Dorsolateral prefrontal cortex (tissue), 122 donors: ENCODE measurements at places on chromosomes 5 and 9.
A peak's percentile ranks its signal among the peaks of the same experiment; 100 is the strongest.

DNA sequence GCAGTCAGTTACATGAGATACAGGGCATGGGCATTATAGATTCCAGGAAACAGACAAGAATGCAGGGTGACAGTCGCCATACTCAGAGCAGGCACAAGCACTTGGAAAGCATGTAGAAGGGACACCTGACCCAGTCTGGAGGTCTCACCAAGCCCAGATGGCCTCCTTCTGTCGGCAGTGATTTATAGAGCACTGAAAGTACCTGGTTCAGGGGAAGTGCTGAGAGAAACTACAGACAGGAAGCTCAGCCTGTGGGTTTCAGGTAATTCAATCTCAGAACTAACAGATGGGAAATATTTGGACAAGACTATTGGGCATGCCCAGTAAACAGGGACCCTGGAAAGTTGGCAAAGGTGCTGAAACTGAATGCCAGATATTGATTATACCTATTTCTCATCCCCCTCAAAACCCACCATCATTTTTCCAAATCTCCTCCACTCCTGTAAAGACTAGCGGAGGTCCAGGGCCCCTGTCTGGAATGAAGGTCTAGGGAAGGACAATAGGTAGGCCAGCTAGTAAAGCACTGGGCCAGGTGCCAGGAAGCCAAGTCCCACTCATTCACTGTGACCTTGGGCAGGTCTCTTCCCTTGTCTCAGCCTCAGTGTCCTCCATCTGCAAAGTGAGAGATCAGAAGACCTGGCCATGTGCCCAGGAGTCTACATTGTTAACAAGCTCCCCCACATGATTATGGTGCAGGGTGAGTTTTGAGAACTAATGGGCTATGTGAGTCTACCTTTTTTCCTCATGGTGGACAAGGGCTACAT, 26.9 kb downstream of the KLHL3 start:
- DNase-seq = no peak

DNA sequence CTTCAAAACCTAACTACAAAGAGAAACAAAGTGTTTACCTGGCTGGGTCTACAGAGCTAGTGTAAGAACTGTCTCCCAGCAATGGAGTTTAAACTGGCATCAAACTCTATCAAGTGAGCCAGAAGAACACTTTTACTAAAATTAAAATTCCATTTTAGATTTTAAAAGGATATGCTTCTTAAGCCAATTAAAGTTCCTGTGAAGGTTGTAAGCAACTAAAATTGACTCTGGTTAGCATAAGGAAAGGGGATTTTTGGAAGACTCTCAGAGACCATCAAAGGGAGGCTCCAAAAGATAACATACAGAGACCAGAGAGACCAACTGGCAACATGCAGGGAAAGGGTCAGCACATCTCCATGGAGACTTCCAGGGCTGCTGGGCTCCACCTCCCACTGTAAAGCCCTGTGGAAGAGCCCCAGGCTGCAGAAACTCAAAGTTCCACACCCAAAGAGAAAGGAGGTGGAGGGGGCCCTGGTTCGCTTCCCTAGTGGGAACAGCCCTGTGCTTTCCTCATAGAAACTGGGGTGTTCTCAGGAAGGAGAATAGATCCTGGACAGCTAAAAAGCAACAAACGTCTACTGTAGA, 91.7 kb downstream of the AUH start:
- DNase-seq = no peak

DNA sequence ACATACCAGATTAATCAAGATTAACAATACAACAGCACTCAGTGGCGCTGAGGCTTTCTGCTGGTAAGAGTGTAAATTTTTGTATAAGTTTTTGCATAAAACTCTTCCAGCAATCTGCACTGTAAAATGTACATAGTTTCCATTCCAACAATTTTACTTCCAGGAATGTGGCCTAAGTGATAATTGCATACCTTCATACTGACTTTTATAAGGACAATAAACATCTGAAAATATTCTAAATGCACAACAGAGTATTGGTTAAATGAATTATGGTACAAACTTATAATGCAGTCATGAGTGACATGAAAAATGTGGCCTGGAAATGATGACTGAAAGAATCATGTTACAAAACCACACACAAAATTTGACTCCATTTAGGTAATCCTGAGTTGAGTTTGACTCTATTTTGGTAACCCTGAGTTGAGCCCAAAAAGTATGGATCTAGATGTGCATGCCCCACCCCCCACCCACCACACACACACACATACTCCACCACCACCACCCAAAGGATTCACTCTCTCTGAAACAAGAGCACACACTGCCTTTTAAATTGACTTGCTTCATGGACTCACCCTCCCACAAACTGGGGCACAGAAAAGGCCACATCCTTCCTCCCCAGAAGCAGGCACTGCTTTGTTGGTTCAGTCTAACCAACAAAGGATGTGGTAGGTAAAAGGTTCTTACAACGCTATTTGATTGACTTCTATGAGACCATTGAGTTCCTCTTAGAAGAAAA, 137.6 kb downstream of the SUSD1 start:
- DNase-seq = no peak

GRCh38 chr9:95264954-95265615, 52.4 kb downstream of the FANCC start:
- no peak for DNase-seq

GRCh38 chr5:60718166-60718892, 18.4 kb upstream of the DEPDC1B start:
- DNase-seq = no peak

DNA sequence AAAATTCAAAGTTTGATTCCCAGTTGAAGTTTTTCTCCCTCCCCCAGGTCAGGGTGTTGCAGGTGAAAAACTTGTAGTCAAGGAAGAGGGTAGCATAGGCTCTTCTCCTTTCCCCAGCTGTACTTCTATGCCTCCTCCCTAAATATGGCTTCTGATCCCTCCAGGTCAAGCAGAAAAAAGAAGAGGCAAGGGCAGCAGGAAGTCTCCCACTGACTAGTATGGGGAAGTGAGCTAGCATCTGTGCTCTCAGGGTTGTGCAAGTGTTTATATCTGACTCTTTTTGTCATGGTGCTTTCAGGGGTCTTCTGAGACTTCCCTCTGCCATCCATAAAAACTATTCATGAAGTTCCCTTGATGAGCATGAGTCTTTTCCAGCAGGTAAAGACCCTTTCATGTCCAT, 76.0 kb downstream of the ATPSCKMT start:
- DNase-seq = no peak

DNA sequence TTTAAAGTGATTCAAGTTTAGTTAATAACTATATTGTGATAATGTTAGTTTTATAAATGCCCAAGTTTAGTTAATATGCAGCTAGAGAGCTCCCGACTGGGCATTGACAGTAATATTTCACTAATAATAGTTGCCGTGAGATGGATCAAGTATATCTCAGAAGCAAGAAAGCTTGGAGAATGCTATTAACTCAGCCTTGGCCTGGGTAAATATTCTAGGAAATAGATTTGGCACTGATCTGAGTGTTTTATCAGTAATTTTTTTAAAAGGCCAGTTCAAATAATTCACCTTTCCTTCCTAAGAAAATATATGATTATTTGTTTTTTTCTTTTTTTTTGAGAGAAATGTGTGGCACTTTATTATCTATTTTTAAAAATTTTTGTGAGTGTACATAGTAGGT, 305.3 kb downstream of the CSNK1G3 start:
- DNase-seq = no peak

DNA sequence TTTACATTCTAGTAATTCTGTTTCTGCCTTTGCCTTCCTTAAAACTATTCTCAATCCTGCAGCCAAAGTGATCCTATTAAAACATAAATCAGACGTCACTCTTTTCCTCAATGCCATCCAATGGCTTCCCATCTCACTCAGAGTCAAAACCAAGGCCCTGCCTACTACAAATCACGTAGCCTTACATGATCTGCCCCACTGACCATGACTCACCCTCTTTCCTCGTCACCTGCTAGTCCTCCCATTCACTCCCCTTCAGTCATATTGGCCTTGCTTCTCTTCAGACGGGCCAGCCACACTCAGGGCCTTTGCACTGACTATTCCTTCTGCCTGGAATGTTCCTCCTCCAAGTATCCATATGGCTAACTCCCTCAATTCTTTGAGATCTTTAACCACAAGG, 39.0 kb upstream of the DMXL1 start:
- no peak for DNase-seq

- DNase-seq = no peak
These were observed 131.1 kb downstream of the ZCCHC7 start for GRCh38 chr9:37251452-37251851.

DNA sequence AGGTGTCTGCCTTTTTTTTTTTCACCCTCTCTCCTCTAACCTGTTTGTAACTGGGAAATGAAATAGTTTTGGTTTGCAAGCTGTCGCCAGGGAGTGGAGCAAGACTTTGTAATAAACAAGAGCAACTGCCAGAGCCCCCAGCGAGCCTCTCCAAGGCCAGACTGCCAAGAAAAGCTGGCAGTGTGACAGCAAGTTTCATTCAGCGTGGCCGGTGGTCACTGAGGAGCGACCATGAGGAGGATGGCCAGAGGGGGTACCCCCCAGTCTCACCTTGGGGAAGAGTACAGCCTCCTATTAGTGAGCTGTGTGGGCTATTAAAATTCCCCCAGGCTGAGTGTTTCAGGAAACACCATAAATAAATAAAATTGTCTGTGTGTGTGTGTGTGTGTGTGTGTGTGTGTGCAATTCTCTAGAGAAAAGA, 49.9 kb downstream of the ZFAND5 start:
- DNase-seq = peak; percentile 36

DNA sequence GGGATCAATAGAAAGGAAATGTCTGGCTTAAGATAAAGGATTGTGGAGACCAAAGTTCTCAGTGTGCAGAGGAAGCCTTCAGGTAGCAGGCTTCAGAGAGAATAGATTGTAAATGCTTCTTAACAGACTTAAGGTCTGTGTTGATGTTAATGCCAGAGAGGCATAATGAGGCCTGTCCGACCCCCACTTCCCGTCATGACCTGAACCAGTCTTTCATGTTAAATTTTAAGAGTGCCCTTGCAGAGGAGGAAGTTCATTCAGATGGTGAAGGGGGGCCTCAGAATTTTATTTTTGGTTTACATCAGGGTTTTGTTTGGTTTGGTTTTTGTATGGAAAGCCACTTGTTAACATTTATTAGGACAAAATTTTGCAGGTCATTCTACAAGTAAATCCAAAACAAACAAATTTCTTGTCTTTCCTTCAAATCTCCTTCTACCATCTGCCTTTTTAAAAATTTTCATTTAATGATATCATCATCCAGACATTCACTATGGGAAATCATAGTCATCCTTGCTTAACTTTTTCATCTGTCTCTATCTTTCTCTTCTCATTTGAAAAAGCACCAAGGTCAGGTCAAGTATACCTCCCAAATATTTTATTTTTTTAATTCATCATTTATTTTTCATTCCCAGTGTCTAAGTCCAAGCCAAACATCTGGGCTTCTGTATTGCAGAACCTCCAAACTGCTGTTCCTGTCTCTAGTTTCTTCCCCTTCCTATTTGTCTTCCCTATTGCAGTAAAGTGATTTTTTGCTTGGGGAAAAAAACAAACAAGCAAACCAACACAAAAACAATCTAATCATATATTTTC, 6.9 kb upstream of the ABCA1 start:
- DNase-seq = no peak

DNA sequence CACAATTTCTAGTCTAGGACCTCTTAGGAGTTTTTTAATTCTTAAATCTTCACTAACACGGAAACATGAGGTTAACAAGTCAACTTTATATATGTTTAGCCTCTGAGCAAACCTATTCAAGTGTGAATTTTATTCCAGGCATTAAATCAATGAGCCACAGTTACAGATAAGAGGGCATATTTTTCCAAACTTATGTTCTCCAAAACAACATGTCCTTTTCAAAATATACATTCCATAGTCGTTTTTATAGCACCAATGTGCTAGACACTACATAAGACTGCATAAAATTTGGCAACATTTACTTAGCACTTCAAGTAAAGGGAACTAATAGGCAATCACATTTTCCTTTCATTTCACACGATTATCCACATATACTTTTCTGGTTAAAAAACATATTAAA, 6.5 kb downstream of the TMEM245 start:
- DNase-seq = no peak

- peak; percentile 37 for DNase-seq
These were observed 35.5 kb upstream of the ADAMTSL1 start for GRCh38 chr9:18438300-18438925.

DNA sequence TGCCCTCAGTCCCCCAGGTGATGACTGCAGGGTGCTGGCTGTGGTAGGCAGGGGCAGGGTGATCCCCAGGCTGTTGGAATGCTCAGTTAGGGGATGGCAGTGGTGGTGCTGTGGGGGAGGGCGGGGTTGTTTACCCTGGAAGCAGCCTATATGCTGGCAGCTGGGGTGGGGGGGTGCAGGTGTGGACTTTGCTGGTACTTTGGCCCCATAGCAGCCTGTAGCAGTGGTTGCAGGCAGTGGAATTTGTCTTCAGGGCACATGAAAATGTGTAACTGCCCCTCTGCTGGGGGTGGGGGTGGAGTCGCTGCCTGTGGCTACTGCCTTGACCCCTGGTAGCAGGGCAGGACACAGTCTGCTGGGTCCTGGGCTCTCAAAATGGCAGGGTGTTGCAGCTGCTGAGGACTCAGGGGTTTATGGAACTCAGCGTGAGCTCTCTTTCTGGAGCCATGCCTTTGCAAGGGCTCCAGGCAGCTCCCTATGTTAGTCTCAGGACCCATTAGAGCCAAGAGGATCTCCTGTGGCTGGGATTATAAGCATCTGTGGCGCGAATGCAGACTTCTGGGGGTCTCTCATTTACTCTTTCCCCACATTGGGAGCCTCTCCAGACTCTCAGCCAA, 65.0 kb downstream of the RMI1 start:
- DNase-seq = no peak

- no peak for DNase-seq
These were observed 137.1 kb downstream of the FGF1 start for GRCh38 chr5:142548739-142549275.

GRCh38 chr5:14261856-14262611, 118.9 kb downstream of the TRIO start:
- no peak for DNase-seq

GRCh38 chr9:35406183-35406959, 83.5 kb upstream of the RUSC2 start:
- no peak for DNase-seq

DNA sequence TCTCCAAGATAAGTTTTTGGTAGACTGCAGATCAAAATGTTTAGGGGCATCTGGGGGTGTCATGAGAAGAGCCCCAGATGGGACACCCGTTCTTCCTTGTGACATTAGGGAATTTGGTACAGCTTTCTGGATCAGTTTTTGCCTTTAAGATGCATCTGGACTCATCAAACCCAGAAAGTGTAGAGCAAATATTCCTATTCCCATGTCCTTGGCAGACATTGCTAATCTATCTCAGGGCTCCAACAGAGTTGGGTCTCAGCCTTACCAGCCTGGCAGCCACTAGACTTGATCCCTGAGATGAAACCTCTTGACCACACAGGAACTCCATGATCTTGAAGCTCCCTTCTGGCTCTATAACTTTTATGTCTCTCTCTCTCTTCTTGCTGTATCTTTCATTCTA, 35.6 kb downstream of the ERGIC1 start:
- no peak for DNase-seq

DNA sequence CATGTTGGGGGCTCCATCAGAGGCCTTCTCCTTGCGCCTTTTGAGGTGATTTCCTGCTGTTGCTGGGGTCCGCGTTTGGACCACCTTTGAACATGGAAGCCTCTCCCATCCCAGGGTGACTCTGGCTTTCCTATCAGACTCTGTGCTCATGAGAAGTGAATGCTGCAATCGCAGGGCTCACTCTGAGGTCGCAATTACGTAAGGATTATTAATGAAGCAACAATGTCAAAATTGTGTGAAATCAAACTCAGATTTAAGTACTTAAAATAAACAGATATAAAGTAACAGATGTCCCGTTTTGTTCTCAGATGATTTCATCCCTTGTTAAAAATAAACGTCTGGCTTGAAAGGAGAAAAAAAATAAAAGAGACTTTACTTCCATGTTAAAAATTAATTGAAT, 634.2 kb downstream of the BNC2 start:
- DNase-seq = no peak

GRCh38 chr9:120365386-120365785, 214.6 kb downstream of the CDK5RAP2 start:
- no peak for DNase-seq
